Astrocyte (in vitro differentiated cells and primary cell): ENCODE measurements at places on chromosomes 1 and 21.

- no peak for DNase-seq
- H3K27ac ChIP-seq, result no peak overlapping the region
- H3K4me3 ChIP-seq, result no peak overlapping the region
- H3K27me3 ChIP-seq, result no peaks in the 10 kb centered on the region
Measured at GRCh38 chr1:22431965-22432364, 19.7 kb upstream of the ZBTB40 start.

GRCh38 chr1:153072806-153073726 is 1.7 kb upstream of the SPRR2B start:
- H3K36me3 ChIP-seq, result no peaks in the 10 kb centered on the region
- no peak overlapping the region for H3K4me3 ChIP-seq
- DNase-seq, result no peak
- H3K27me3 ChIP-seq, result no peaks in the 10 kb centered on the region

- H3K4me1 ChIP-seq, result peaks cover 3% of the 10 kb centered on the region
- no peaks in the 10 kb centered on the region for H3K27me3 ChIP-seq
- no peak for DNase-seq
- no peak overlapping the region for H3K27ac ChIP-seq
- peaks cover 20% of the 10 kb centered on the region for H3K36me3 ChIP-seq
- H3K4me3 ChIP-seq, result no peak overlapping the region
Measured at GRCh38 chr1:230265200-230266115, 160.7 kb downstream of the PGBD5 start.

- no peaks in the 10 kb centered on the region for H3K4me1 ChIP-seq
- H3K27me3 ChIP-seq, result no peaks in the 10 kb centered on the region
Measured at GRCh38 chr1:237677979-237678378, 212.7 kb downstream of the ZP4 start.

- H3K4me3 ChIP-seq, result no peak overlapping the region
- H3K27ac ChIP-seq, result no peak overlapping the region
- H3K4me1 ChIP-seq, result peaks cover 7% of the 10 kb centered on the region
- H3K36me3 ChIP-seq, result no peaks in the 10 kb centered on the region
- DNase-seq, result peak; percentile 77
Measured at GRCh38 chr1:1040004-1040991, 20.4 kb downstream of the AGRN start.

DNA sequence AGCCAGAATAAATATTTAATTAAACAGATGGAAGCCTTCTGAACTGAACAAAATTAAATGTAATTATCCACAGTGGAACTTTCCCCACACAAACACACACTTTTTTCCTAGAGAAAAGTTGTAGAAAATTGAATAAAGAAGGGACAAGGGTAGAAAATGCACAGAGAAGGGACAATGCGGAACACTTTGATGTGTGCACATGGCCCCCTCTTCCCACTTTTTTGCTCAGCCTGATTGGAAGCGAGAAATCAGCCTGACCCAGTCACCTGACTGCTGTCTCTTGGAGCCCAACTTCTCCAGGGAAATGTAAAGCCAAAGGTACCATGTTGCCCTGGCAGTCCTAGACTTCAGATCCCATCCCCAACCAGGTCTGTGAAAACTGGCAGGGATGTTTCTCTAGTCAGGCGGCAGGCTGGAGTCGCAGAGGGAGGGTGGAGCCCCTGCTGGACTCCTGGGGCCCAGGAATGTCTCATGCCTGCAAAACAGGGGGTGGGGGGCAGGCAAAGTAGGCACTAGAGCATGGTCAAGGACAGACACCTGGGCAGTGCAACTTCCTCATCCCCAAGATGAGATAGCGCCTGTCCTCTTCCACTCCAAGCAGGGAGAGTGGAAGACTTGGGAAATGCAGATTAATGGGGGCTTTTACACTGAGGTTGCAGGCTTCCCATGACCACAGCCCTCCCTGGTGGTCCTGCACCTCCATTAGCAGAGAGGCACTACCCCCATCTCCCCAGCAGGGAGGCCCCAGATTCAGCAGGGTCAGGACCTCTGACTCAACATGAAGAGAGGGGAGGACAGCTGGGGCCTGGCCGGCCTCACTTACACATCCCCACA is 2.8 kb downstream of the CERS2 start:
- H3K27ac ChIP-seq, result no peak overlapping the region
- no peak for DNase-seq

GRCh38 chr1:77948841-77949424 is 29.9 kb downstream of the FUBP1 start:
- H3K36me3 ChIP-seq, result peaks cover 76% of the 10 kb centered on the region
- no peak overlapping the region for H3K27ac ChIP-seq
- no peaks in the 10 kb centered on the region for H3K27me3 ChIP-seq
- no peak overlapping the region for H3K4me3 ChIP-seq
- DNase-seq, result peak; percentile 17
